Right renal pelvis (tissue), 4 donors: ENCODE measurements at places on chromosomes 2 and 18. TPM values are rescaled to one million over a fixed set of nuclear protein-coding genes. Genes with fewer than 3 reads are reported as not detected.

GRCh38 chr2:73101626-73102256 is 11.0 kb downstream of the RAB11FIP5 start:
- no peak for DNase-seq

GRCh38 chr2:237995036-237995435 is 28.2 kb downstream of the UBE2F start:
- no peak for DNase-seq

GRCh38 chr2:8125741-8126711 is 555.8 kb upstream of the ID2 start:
- DNase-seq: no peak

- DNase-seq: no peak
These were observed 93.6 kb upstream of the NFATC1 start for GRCh38 chr18:79302120-79302519.

- DNase-seq: no peak
These were observed 428.1 kb upstream of the ID2 start for GRCh38 chr2:8253781-8254180.

DNA sequence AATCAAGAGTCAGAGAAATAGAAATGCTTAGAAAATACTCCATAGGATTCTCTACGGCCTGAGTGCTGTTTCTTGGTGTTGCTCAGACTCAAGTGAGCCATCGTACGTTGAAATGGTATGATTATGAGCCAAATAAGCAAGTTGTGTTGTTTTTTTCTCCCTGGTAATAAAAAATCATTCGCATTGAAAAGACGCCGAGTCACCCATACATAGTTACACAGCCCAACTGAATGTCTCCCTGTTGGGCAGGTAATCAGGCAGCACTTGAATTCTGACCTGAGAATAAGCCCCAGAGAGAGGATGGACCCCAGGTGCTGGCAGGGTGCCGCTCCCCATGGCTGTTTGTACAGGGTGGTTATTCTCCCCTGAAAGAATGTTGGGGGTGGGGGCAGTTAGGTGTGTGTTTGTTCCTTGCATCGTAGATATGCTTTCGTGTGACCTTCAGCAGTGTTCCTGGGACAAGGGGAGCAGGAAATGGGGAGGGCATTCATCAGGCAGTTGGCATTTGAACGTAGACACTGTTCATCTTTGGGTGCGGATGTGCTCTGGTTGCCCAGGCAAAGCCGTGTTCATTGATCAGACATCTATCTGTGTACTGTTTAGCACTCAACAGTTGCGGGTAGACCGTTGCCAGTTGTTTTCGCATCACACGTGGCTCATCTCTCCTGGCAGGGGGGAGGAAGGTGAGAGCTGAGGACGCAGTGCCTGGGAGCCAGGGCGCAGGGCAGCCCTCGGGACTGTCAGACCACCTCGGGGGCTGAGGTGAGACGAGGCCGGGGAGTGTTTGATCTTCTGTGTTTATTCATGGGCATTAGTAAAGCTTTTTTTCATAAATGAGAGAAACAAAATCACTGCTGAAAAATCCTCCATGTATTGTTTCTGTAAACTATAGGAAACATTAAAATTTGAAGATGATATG is 27.3 kb downstream of the MTCL1 start:
- DNase-seq: no peak

- no peak for DNase-seq
These were observed 29.0 kb upstream of the CFAP36 start for GRCh38 chr2:55490554-55490953.

- DNase-seq: no peak
These were observed 32.2 kb downstream of the USP34 start for GRCh38 chr2:61438670-61439069.

- no peak for DNase-seq
These were observed 348.8 kb upstream of the SETBP1 start for GRCh38 chr18:44331656-44332570.

GRCh38 chr18:59743566-59743965 is 46.3 kb upstream of the CCBE1 start:
- DNase-seq: no peak

DNA sequence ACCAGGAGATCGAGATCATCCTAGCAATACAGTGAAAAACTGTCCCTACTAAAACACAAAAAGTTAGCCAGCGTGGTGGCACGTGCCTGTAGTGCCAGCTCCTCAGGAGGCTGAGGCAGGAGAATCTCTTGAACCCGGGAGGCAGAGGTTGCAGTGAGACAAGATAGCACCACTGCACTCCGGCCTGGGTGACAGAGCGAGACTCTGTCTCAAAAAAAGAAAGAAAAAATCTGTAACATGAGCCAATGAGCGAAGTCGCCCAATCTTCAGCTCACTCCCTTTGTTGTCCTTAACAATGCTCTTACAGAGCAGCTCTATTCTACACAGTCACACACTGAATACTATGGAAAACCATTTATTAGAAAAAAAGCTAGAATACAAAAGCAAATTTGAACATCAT is 22.0 kb downstream of the FAM98A start:
- DNase-seq: no peak

DNA sequence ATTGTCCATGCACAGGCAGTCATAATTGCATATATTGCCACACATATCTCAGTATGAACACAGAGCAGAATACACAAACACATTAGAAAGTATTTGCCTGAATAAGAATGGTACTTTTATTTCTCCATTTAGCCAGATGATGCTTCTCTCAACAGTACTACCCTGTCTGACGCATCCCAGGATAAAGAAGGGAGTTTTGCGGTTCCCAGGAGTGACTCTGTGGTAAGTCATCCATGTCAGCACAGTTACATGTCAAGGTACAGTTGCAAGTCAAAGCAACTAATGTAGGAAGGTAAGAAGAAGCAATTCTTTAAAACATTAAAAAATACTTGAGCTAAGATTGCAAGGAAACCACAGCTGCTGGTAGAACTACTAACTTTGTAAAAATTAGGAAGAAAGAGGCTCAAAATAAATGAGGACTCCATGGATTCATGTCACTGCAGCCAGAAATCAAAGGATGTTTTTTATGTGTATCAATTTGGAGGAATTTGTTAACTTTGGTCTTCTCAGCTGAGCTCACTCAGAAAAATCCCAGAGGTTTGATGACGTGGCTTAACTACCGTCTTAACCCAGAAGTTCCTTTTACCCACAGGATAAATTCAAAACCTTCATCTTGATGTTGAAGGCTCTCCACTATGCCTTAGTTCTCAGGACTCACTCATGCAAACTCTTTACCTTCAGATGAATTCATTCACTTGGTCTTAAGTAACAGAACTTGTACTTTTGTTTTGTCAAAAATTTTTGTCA is 130.3 kb downstream of the ARHGAP28 start:
- DNase-seq: no peak

- DNase-seq: no peak
These were observed 151.0 kb downstream of the ACOXL start for GRCh38 chr2:110883406-110883805.

DNA sequence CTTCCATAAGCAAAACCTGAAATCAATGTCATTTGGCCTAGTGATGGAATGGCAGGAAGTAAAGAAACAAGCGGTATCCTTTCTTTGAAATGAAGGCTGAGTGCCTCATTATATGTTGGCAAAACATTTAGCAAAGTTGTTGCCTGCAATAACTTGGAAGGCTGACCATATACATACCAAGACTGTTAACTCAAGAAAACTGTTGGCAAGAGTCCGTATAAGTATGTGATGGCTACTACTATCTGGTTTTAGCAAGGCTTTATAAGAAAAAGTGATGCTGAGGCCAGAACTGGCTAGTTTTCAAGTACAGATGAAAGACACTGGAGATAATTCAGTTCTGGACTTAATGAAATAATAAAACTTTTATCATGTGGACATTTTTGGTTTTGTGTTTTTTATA is 356.2 kb downstream of the ZNF521 start:
- no peak for DNase-seq

DNA sequence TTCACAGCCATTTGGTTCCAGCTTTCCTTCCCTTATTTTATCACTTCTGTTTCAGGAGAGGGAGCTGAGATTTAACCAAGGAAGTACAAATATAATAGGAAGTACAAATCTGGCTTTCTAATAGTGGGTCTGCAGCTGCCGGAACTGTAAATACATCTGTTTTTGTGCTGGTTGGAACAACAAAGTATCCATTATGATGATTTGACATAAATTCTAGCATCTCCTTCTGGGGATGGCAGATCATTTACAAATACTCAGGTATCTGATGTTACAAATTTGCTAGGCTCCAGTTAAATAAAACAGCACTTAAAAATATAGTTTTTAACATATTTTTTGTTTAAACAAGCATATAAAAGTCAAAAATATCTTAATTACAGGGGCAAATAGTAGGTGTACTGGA is 131.3 kb upstream of the SMIM21 start:
- DNase-seq: no peak

DNA sequence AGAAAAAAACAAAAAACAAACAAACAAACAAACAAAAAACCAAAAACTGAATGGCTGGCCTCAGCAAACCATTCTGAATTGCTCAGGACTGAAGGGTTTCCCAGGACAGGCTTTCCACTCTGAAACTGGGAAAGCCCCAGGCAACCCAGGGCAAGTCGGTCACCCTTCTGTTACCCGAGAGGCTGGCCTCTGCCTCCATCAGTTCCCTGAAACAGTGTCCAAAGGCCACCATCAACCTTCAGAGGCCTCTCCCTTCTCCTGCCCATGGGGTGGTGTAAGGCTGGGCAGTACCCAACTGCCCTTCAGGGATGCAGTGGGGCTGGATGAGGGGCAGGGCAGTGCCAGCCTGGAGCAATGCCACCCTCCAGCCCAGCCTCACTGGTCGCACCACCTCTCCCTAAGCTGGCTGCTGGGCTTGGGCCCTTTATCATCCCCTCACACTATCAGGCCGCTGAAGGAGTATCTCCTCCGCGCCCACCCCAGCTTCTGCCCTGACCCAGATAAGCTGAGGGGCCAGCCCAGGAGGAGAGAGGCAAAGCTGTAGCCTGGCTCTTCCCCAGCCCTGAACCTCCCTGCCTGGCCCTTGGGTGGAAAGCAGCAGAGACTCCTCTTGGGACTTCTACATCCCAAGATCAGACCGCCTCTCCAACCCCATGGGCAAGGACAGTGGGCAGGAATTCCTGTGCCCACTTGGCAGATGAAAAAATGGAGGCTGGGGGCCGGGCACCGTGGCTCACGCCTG is 35.9 kb downstream of the ZFP36L2 start:
- no peak for DNase-seq

GRCh38 chr2:202046572-202046971 is 12.9 kb downstream of the FZD7 start:
- no peak for DNase-seq

- DNase-seq: no peak
These were observed 56.0 kb downstream of the CCDC88A start for GRCh38 chr2:55363636-55364035.

DNA sequence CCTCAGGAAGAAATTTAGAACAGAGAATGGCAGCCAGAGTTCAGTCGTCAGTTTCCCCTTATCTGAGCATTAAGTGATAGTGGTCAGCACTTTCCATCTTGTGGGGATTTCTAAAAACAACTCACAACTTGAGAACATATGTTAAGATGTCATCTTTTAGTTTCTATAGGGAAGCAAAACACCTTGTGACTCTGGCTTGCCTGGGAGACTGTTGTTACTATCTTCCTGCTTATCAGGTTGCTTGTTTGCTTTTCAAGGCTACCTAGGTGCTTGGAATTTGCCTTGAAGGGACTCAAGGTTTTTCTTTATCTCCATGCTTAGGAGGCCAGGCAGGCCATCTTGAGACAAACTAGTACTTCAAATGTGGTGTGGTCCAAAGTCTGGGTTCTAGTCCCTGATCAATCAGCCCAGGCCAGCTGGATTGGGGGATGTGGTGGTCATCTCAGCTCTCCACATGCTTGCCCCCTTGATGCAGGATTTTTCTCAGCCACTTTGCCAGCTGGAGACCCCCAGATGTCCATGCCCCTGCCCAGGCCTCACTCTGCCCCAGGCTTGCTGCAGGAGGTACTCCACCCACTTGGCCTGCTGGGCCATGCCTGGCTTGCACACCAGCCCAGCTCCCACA is 125.9 kb downstream of the LYPD1 start:
- no peak for DNase-seq

- no peak for DNase-seq
These were observed 239.0 kb downstream of the ZNF521 start for GRCh38 chr18:25112821-25113434.

DNA sequence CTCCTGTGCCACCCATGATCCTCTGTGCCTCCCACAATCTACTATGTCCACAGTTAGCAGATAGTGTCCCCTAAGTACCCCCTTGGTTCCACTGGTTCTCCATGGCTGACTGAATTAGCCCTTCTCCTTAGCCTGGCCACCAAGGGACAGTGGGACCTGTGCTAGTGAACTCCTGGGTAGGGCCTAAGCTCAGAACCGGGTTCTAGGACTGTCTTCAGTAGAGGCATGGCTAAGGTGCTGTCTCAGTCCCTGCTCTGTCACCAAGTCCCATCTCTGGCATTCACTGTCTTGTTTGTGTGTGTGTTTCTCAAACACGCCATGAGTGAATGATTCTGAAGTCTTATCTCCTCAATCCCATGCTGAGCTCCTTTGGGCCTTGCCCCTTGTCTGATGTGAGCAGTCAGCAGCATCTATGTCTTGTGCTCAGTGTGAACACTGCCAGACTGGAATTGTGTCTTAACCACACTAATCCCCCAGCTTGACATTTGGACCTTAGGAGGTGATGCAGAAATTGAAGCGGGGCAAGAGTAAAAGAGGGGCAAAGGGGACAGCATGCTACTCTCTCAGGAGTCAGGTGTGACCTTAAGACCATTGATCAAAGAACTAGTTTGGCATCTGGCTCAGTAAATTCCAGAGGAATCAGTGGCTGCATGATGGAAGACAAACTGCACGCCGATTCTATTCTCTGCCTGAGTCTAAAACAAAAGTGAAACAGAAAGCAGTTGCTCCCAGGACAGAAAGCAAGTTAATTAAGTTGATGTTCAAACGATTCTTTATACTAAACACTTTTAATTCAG is 190.5 kb downstream of the ALPK2 start:
- DNase-seq: no peak

GRCh38 chr2:238483021-238483420 is 56.3 kb downstream of the ASB1 start:
- DNase-seq: no peak

- DNase-seq: no peak
These were observed 20.4 kb downstream of the CCT7 start for GRCh38 chr2:73254343-73255006.

DNA sequence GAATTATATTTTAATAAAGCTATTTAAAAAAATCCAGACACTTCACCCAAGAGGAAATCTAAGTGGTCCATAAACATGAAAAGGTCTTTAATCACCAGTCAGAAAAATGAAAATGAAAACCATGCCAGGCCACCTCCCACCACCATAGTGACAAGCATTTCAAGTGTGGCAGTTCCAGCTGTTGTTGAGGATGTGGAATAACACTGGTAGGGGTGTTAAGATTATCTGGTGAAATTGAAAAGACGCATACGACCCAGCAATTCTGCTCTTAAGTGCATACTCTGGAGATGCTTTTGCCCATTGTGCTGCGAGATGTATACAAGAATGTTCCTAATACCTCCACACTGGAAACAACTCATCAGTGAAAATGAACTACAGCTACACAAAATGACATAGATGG is 82.2 kb downstream of the MSH2 start:
- no peak for DNase-seq

SNED1 gene
- polyA plus RNA-seq: 8.9 TPM

CCDC85A gene
- 2.2 TPM for polyA plus RNA-seq

AQP12A gene
- polyA plus RNA-seq: 1.6 TPM

FABP1 gene
- 22.4 TPM for polyA plus RNA-seq

ABCA12 gene
- 0.24 TPM for polyA plus RNA-seq

POTEI gene
- 0.04 TPM for polyA plus RNA-seq

HOXD11 gene
- polyA plus RNA-seq: 45.6 TPM

LYPD1 gene
- polyA plus RNA-seq: 99.6 TPM

IL37 gene
- polyA plus RNA-seq: not detected

DNAJC5G gene
- 0.75 TPM for polyA plus RNA-seq

SPEG gene
- 13.1 TPM for polyA plus RNA-seq

SERPINB2 gene
- polyA plus RNA-seq: 0.19 TPM

ANKRD30B gene
- 0.30 TPM for polyA plus RNA-seq

FRZB gene
- 17.7 TPM for polyA plus RNA-seq

GALNT14 gene
- polyA plus RNA-seq: 48.1 TPM

CASP8 gene
- 14.9 TPM for polyA plus RNA-seq
